H9 (cell line): ENCODE measurements at places on chromosomes 13 and 19. TPM values are rescaled to one million over a fixed set of nuclear protein-coding genes. Genes with fewer than 3 reads are reported as not detected.

- DNase-seq = no peak
Observed at GRCh38 chr19:8127311-8127710, 22.1 kb downstream of the FBN3 start.

GRCh38 chr19:55633861-55634260 is 6.9 kb upstream of the ZNF580 start:
- no peak for DNase-seq

GRCh38 chr19:47518139-47518538 is 3.3 kb upstream of the NAPA start:
- no peak for DNase-seq

CPB2 gene
- not detected in 2 replicates for total RNA-seq

MTMR6 gene
- 7.0 and 8.0 TPM in 2 replicates for total RNA-seq

TEKTIP1 gene
- total RNA-seq = 1.2 and 1.3 TPM in 2 replicates

DNA sequence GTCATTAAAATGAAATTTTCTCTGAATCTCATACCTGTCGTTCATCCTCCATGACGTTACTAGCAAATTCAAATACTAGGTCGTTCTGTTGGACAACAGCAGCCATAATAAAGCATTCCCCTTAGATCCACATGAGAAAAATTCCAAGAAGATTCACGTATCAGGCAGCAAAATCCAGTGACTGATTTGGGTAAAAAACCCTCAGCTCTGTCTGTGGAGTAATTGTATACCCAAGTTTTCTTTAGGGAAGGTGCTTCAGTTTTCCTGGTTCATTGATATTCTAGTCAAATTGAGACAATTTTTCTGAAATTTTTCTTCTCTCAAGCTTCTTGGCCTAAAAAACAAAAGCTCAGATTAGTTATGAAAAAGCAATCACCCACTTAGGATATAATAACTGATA is 37.2 kb downstream of the ELF1 start:
- DNase-seq = no peak

CNFN gene
- total RNA-seq = 7.1 and 8.8 TPM in 2 replicates

IGSF23 gene
- total RNA-seq = not detected in 2 replicates

DNA sequence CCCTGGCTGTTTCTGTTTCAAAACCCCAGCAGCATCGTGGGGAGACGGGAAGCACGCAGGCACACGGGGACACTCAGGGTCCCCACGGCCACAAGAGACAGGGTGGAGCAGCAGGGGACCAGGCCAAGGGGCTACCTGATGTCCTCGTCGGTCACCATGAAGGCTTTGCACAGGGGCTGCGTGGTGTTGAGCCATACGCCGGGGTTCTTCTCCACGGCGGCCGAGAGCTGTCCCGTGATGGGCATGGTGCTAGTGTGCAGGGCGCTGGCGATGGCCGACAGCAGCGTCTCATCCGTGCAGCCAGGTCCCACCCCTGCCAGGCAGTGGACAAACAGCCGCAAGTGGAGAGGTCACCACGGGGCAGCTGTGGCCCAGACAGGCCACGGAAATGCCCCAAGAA is 11.7 kb downstream of the MBD3 start:
- no peak for DNase-seq

- DNase-seq = no peak
Observed at GRCh38 chr19:45994456-45994997, 740 bp upstream of the CCDC61 start.

ZNF534 gene
- not detected in 2 replicates for total RNA-seq

LAMP1 gene
- 131 and 139 TPM in 2 replicates for total RNA-seq

GRCh38 chr19:2549701-2550191 is 73.8 kb downstream of the GADD45B start:
- DNase-seq = no peak

DNA sequence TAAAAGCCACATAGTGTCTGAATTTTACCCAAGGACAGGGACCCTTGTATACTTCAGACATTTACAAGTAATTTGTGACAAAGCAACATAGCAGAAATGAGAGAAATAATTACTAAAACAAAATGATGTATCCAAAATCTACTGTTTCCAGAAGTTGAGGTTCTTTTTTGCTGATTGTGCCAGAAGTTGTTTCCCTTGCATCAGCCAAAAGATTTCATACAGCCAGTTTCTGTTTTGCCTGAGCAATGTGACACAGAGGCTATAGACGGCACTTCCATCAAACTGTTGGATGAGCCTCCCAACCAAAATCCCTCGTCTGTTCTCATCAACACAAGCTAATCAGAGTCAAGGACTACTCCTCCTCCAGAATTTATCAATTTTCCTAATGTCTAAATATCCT is 913.2 kb upstream of the GPC6 start:
- no peak for DNase-seq

DNA sequence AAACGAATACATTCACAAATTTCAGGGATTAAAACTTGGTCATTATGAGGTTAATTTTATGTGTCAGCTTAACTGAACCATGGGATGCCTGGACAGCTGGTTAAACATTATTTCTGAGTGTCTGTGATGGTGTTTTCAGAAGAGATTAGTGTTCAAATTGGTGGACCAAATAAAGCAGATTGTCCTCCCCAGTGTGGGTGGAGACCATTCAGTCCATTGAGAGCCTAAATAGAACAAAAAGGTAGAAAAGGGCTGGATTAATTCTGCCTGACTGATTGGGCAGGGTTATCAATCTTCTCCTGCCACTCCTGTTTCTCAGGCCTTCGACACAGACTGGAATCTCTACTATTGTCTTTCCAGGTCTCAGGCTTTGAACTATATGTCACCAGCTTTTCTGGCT is 203.8 kb upstream of the SLITRK6 start:
- DNase-seq = no peak

- DNase-seq = no peak
Observed at GRCh38 chr13:77184455-77184854, 142.4 kb downstream of the MYCBP2 start.

KLK15 gene
- not detected in 2 replicates for total RNA-seq

GRCh38 chr13:99827011-99827772 is 144.4 kb downstream of the ZIC5 start:
- no peak for DNase-seq

- no peak for DNase-seq
Observed at GRCh38 chr13:31320946-31321345, 121.2 kb downstream of the B3GLCT start.

SPRED3 gene
- 11.5 and 16.4 TPM in 2 replicates for total RNA-seq

C19orf81 gene
- 9.6 and 11.0 TPM in 2 replicates for total RNA-seq

DNA sequence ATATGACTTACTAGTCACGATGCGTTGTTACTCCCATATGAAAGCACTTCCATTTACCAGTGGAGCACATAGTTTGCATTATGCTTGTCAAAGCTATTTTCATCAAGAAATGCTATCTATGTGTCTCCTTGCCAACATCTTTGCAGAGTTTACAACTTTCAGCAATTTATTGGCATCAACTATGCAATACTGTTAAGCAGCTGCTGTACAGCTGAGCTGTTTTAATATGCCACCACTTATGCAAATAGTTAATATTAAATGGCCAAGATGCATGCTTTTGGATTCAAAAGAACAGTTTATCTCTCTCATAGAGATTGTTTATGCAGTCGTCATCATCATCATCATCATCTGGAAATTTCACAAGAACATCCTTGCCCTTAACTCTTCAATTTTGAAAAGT is 67.9 kb upstream of the KLF5 start:
- no peak for DNase-seq

IGLON5 gene
- 41.4 and 42.3 TPM in 2 replicates for total RNA-seq

GRCh38 chr19:41328157-41328841 is 18.3 kb downstream of the CCDC97 start:
- no peak for DNase-seq

TEAD2 gene
- 118 and 126 TPM in 2 replicates for total RNA-seq

DNA sequence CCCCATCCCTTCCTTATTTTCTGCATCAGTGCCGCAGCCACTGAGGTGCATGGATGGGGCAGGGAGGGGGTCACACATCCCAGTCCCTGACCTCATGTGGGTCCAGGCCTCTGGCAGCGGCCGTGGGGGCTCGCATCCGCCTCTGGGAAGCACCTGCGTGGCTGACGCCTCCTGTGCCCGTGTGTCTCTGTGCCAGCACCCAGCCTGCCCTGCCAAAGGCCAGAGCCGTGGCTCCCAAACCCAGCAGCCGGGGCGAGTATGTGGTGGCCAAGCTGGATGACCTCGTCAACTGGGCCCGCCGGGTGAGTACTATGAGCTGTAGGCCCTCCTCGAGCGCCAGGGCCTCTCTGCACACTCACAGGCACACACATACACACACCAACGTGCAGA is 4.9 kb downstream of the NDUFS7 start:
- no peak for DNase-seq

- peak; percentile 89 for DNase-seq
Observed at GRCh38 chr19:7326105-7326877, 22.4 kb upstream of the ARHGEF18 start.

GRCh38 chr13:44132710-44133109 is 240.9 kb upstream of the SERP2 start:
- DNase-seq = no peak

GRCh38 chr13:97125810-97126738 is 96.1 kb upstream of the MBNL2 start:
- DNase-seq = no peak

DNA sequence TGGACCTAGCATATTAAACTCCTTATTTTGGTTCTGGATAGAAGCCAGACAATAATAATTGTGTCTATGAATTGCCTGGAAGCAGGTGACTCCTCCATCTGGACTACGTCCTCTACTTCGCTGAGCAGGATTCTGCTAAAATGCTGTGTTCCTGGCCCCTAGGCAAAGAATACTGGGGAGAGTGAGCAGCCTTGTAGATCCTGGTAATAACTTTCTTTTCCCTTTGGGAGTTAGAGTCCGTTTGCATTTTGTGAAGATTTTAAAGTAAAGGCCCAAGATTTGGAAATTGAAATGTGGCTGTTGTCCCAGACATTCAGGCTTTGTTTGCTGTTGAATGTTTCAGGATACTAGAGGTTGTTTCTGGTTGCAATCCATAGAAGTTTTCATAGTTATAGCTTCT is 511.9 kb upstream of the KLF12 start:
- no peak for DNase-seq

GRCh38 chr19:39296055-39296645 is at the start of gene IFNL1:
Gene IFNL1, plus strand, starts transcription at chr19:39296407. Its CDS starts 15 bp downstream, at chr19:39296422.
- no peak for DNase-seq

UNC13A gene
- total RNA-seq = 21.6 and 22.2 TPM in 2 replicates

- no peak for DNase-seq
Observed at GRCh38 chr19:51971624-51972023, 15.0 kb downstream of the ZNF350 start.

GRCh38 chr19:5676772-5677105 is 3.6 kb downstream of the MICOS13 start:
- DNase-seq = no peak

- DNase-seq = no peak
Observed at GRCh38 chr19:7007859-7008258, 13.4 kb downstream of the MBD3L2B start.
